ENCODE measurements at places on chromosomes 11 and 22.

GRCh38 chr11:92837595-92837994 is 131.9 kb upstream of the MTNR1B start:
- no peak for DNase-seq

DNA sequence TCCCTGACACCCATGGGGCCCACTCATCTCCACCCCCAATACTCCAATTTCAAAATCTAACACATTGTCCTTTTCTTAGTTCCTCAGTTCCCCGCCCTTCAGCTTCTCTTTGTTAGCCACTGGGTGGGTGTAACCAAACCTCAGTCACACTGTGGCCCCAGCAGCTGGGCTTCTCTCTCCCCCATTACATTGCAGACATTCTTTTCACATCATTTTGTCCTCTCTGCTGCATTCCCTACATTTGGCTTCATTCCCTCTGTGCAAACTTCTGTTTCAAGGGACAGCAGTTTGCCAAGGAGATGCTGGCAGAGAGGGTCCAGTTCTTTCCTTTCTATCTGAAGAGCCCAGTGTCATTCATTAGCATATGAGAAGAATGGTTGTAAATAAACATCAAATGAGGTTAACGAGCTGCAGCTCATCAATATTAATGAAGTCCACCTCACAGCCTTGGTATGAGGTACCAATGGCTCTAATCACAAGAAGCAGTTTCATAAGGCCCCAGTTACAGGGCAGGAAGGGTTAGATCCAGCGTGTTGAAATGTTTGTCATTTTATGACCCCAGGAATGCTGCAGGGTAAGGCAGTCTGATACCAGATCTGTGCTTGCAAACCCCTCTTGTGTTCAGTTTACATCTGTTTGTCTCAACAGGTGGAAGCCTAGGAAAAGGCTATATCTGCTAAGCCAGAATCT is 72.3 kb downstream of the ARFGAP2 start:
- no peak for DNase-seq

DNA sequence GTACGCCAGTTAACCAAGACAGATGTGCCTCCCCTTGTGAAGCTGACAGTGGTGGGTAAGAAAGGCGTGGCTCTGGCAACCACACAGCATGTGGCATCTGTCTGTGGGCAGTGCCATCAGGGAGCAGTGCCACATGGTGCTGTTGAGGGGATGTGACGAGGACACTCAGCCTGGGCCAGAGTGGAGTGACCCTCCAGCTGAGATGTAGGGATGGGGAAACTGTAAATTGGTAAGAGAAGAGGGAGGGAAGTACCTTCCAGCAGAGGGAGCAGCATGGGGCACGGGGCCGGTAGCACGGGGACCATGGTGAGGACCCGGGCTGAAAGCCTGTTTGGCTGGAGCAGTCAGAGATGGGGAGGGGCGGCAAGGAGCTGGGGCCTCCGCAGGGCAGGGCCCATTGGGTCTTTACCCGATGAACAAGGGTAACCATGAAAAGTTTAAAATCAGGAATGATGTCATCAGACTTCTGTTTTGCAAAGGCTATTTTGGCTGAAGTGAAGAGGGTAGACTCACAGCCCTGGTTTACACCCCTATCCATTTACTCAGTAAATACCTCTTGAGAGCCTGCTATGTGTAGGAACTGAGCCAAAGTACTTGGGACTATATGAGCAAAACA is 10.4 kb downstream of the TMPRSS6 start:
- DNase-seq: no peak

DNA sequence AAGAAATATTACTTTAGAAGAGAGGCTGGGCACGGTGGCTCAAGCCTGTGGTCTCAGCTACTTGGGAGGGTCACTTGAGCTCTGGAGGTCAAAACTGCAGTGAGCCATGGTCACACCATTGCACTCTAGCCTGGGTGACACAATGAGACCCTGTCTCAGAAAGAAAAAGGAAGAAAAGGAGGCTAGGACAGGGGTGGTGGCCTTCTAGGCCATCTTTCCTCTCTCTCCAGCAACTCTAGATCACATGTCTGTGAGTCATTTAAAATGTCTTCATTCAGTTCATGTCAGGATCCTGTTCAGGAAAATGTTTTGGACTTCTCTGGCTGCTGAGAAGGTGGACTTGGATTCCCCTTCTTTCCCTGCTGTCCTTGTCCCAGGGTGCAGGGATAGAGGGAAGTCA is 53.3 kb downstream of the PPFIA1 start:
- no peak for DNase-seq
